ENCODE measurements at places on chromosomes 5 and 9.

GRCh38 chr5:178383301-178383918, 150.8 kb upstream of the PHYKPL start:
- DNase-seq: no peak

- no peak for DNase-seq
These were observed 7.1 kb upstream of the DOCK2 start for GRCh38 chr5:169629847-169630548.

- DNase-seq: no peak
These were observed 172.6 kb upstream of the PPP2R2B start for GRCh38 chr5:147051193-147051592.

DNA sequence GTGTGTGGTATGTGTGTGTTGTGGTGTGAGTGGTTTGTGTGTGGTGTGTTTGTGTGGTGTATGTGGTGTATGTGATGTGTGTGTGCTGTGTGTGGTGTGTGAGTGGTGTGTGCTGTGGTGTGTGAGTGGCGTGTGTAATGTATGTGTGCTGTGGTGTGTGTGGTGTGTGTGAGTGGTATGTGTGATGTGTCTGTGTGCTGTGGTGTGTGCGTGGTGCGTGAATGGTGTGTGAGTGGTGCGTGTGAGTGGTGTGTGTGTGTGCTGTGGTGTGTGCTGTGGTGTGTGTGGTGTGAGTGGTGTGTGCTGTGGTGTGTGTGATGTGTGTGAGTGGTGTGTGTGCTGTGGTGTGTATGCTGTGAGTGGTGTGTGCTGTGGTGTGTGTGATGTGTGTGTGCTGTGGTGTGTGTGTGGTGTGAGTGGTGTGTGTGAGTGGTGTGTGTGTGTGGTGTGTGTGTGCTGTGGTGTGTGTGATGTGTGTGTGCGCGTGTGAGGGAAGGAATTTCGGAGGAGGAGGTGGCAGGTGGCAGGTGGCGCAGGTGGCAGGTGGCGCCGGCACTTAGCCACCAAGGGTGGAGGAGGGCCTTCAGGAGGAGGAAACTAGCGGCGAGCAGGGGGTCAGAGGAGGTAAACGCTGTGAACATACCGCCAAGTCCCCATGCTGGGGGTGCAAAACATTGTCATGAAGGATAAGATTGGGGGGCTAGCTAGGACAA, 191.8 kb downstream of the MELK start:
- no peak for DNase-seq

GRCh38 chr5:110770286-110770685, 31.5 kb downstream of the SLC25A46 start:
- DNase-seq: no peak

DNA sequence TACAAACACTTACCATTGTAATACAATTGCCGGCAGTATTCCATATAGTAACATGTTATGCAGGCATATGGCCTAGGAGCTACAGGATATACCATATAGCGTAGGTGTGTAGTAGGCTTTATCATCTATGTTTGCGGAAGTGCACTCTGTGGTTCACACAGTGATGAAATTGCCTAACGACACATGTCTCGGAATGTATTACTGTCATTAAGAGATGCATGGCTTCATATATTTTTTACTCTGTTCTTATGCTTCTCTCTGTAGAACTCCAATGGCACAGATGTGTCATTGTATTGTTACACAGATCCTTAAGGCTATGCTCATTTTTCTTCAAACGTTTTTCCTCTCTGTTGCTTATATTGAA, 19.2 kb upstream of the ANKRD18A start:
- DNase-seq: no peak
